ENCODE measurements at places on chromosomes 5 and 9.

GRCh38 chr5:93359296-93359959, 221.6 kb downstream of the NR2F1-AS1 start:
- DNase-seq = no peak

- DNase-seq = no peak
These were observed 40.3 kb upstream of the GNE start for GRCh38 chr9:36298566-36298965.

DNA sequence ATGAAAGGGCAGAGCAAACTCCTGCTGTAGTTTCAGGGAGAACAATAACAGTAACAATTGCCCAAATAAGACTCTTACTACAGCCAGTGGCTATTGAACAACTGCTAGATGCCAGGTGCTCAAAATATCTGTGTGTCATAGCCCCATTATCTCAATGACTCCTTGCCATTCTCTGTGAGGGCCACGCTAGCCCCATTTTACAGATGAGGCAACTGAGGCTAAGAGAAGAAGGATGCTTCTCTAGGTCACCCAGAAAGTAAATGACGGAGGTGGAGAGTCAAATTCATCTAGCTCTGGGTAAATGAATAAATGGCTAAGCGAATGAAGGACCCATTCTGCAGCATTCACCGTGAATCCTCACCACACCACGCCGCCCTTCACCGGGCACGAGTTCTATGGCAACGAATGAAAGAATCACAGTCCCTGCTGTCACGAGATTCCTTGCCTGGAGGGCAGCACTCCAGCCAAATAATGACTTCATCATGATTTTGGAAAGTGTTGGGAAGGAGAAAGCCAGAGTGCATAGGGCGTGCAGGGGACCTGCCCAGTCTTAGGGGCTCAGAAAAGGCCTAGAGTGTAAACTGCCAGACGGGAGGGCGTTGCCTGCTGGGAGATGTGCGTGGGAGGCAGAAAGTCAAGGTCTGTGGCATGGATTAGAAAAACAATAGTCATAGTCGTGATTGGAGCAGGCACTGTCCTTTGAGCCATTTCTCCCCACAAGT, 147.2 kb downstream of the C9orf50 start:
- DNase-seq = no peak

GRCh38 chr5:155299386-155300005, 285.9 kb downstream of the KIF4B start:
- no peak for DNase-seq

DNA sequence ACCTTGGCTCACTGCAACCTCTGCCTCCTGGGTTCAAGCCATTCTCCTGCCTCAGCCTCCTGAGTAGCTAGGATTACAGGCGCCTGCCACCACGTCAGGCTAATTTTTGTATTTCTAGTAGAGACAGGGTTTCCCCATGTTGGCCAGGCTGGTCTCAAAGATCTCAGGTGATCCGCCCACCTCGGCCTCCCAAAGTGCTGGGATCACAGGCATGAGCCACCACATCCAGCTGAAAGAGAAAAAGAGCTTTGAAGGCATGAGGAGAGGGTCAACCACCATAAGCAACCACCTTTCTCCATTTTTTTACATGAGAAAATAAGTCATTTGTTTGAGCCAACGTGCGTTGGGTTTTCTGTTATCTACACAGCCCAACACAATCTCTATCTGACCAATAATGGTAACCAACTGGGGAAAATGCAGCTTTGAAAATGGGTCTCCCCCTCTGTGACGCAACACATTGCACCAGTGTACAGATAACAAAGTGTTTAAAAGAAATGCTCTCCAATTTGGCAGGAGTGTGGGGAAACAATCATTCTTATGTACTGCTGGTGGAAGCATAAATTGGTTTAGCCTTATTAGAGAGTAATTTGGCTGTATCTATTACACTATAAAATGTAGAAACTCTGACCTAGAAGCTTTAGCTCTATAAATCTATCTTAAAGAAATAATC, 45.8 kb upstream of the ZBTB43 start:
- DNase-seq = no peak

DNA sequence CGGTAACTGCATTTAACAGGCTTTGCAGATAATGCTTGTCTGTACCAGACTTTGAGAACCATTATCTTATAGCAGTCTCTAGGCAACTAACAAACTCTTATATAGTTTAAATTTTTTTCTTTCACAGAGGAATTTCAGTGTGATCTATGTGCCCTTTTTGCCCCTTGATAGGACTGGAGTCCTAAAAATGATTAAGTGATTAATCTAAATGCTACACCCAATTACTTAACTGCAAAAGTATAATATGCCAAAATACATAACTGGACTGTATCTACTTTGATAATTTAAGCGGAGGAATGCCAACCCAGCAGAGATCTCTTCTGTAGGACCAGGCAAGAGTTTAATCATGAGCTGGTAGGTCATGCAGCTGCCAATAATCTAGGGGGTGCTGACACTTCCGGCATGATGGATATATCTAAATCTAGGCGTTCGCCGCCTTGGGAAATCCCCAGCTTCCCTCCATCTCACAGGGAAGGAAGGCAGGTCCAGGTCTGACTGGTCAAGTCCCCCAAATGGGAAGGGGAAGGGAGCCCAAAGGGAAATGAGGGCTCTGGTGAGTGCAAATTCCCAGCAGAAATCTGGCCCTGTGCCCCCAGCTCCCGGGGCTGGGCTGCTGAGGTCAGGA, 205.6 kb downstream of the GAPVD1 start:
- DNase-seq = no peak

DNA sequence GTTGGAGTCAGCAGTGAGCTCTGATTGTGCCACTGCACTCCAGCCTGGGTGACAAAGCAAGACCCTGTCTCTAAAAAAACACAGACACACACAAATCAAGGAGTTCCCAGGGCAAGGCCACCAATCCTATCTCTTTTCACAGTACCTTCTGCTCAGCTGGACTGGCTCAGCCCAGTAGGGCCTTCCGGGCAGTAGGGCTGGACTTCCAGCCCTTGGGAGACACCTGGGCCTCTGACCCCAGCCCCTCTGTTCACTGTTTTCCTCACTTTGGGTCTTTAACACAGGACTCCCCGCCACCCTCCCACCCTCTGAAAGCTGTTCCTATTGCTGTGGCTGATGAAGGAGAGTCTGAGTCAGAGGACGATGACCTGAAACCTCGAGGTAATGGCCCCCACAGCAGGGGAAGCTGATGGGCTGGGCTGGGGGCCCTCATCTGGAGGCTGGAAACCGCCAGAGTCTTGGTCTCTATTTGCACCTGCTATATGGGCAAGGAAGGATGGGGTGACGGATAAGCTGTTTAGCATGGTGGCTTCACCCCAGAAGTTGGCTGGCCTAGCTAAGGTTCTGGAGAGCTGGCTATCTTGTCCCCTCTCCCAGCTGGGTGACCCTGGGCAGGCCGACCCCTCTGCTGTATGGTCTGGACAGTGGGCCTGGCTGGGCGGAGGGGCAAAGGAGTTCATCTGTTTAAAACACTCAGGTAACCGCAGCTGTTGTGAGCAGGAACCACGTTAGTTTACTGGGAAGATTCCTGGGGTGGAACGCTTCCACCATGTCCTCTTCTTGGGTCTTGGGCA, 25.6 kb downstream of the USP20 start:
- no peak for DNase-seq

DNA sequence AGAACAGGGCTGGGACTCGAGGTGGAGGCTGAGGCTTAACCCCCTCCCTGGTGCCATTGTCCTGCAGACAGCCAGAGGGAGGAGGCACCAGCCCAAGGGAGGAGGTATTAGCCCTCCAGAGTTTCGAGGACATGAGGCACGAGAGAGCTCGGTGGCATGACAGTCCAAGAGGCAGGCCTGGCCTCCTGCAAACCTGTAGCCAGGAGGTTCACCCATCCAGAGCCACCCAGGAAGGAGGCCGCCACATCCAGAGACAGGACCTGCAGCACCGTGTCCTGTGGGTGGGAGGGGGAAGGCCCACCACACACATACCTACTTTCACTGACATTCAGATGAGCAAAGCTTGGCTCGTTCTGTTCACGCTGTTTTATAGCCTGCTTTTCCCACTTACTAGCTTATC, 75.2 kb upstream of the ADAMTS2 start:
- DNase-seq = no peak

DNA sequence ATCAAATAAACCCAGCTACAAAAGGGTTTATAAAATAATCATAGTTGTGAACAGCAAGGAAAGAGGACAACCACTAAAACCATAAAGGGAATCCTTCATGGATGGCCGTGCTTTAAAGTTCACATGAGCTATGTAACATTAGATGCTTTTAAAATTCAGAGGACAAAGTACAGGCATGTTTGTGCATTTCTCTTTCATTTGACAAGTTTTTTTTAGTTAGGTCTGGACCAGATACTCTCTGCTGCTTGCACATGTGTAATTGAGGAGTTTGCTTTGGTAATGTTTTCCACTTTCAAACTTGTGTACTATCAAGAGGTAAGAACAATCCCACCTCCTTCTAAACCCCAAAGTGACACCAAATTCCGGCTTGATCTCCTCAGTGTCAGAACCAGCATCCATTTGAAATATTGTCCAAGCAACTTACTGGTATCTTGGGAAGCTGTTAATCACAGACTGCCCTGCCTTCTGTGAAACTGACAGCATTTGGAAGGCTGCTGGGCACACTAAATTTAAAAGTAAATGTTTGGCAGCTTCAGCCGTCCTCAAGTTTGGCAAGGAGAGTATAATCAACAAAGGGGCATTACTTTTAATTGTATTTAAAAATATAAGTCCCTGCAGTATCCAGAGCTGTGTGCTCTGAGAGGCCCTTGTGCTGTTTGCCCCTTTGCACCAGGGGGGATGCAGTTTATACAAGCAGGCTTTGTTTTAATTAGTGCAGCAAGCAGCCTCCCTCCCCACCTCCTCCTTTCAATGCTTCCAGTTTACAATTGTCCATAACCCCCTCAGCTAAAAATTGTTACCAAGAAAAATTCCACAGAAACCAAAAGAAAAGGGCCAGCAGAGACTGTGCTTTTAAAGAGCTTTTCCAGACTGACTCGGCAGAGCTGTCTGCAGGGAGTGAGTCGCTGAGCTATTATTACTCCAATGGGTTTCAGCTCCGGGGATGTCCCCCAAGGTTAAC, 328.3 kb upstream of the MPDZ start:
- peak; percentile 29 for DNase-seq

GRCh38 chr5:74432216-74432615, 208.3 kb downstream of the ENC1 start:
- peak; percentile 24 for DNase-seq

- no peak for DNase-seq
These were observed 180.4 kb upstream of the S1PR3 start for GRCh38 chr9:88810826-88811225.

- no peak for DNase-seq
These were observed 32.0 kb downstream of the SPIN1 start for GRCh38 chr9:88420227-88420626.

DNA sequence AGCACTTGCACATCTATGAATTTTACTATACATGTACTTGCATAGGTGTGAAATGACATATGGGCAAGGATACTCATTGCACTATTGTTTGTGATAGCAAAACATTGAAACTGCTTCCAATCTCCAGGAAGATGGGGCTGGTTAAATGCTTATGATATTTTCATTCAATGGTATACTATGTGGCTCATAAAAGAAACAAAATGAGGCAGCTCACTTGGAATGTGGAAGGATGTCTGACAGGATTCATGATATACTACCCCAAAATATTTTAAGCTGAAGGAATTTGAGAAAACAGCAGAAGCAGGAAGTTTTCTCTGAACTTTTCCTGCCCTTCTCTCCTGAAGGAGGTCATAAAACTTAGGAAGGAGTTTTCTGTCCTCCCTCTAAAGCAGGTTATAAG, 99.6 kb upstream of the CAST start:
- DNase-seq = no peak

DNA sequence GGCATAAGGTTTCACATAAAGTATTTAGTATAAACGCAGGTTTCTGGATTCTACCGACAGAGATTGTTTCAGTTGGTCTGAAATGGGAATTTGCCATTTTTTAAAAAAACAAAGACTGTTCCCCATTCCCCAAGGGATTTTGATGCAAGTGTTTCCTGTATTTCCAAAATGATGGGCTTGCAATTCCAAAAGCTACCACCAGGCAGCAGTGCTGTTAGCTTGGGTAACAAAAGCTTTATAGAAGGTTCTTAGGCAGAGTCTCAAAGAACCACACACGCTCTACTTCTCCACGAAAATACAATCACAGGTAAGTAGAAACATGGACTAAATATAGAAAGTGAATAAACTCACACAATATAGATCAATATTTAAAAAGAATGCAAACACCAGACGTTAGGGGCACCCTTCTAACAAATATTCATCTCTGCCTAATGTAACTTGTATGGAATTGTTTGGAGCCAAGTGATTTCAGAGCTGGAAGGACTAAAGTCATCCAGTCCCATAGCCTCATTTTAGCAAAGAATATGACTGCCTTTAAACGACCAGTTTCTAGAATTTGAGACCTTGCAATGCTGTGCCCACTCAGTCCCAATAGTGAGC, 154.3 kb downstream of the SPOCK1 start:
- peak; percentile 37 for DNase-seq

DNA sequence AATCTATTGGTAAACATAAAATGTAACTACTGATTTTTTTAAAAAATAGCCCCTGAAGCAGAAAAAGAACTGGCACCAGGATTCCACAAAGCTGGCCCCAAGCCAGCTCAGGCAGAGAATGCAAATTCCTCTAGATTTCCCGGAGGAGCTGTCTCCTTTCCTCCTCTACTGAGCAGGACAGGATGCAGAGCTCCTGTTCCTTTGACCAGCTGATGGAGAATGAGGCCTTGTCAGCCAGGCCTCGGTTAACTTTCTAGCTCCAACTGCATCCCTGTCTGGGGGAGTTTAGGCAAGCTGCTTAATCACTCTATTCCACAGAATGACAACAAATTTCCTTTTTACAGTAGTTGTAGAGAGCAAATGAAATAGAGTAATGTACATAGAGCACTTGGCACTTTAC, 155.5 kb downstream of the GNAQ start:
- no peak for DNase-seq

- DNase-seq = no peak
These were observed 3.7 kb upstream of the RNF44 start for GRCh38 chr5:176540956-176541337.

GRCh38 chr9:132651259-132651658, 18.5 kb downstream of the DDX31 start:
- no peak for DNase-seq

DNA sequence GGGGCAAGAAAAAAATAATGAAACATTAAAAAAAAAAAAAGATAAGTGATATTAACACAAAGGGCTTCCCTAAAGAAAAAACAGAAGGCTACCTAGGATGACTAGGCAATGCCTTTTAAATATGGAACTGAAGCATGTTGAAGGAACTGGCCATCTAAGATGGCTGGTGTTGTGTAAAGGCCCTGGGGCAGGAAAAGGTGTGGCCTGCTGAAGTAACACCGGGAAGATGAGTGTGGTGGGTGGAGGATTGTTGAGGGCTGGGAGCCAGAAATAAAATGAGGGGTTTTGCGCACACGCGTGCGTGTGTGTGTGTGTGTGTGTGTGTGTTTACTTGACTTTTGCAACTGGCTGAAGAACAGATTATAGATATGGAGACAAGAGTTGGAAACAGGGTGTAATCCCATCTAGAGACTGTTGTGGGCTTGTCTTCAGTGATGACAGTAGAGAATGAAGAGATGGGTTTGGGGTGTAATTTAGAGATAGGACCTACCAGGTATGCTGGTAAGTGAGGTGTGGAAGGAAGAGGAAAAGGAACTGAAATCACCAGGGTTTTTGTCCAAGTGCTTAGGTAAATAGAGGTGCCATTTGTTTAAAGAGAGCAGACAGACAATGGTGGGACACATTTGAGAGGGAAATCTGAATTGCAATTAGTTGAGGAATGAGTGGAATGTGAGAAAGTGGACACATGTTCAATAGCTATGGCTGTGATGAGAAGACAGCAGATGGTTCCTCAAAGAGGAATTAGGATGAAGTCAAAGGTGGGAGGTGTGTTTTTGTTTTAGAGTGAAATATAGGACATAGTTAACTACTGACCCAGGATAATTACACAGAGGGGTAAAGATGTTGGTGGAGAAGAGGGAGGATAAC, 33.9 kb downstream of the RAD23B start:
- no peak for DNase-seq

- DNase-seq = no peak
These were observed 92.7 kb downstream of the NRG2 start for GRCh38 chr5:139950436-139950835.
